Effector memory CD8-positive, alpha-beta T cell (primary cell): ENCODE measurements at places on chromosomes 6 and 20.

DNA sequence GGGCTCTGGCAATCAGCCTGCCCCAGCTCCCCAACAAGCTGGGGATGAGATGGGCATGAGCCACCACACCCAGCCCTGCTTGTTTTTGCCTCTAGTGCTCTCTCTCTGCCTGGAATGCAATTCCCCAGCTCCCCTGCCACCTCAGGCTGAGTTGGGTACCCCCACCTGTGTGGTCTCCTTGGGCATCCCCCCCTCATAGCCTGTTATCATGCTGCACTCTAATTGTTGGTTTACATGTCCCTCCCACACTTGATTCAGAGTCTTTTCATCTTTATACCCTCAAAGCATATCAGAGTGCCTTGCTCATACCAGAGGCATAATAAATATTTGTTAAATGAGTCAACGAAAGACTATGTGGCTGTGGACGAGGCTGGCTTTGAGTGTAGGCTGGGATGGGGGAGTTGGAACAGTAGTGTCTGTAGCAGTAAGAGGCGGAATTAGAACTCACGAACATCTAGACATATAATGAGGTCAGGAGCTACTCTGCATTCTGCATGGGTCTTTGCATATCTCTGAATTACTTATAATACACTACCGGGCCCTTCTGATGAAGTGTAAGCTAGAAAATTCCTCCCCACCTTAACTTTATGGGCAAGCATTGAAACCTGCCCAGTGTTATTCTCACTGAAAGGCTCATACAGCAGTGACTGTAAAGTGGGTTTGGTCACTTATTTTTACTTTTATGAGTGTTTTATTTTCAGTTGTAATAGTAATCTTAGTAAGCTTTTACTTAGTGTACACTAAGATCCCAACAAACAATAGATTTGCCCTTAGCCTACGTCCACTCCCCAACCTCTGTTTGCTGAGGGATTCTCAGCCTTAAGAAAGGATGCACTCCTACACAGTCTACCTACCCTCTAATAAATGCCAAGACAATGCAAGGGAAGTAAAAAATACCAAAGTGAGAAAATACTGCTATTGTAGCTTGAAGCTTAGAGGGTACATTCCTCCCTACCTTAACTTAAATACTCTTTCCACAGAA, 58.7 kb downstream of the EDN1 start:
- no peak for DNase-seq

- DNase-seq: no peak
Measured at GRCh38 chr20:38342713-38343310, 3.5 kb upstream of the LBP start.

GRCh38 chr6:91926827-91927226, 1340.0 kb upstream of the MAP3K7 start:
- no peak for DNase-seq

- no peak for DNase-seq
Measured at GRCh38 chr6:53543359-53544216, 1.3 kb downstream of the GCLC start.

- DNase-seq: no peak
Measured at GRCh38 chr6:89269981-89270380, 45.1 kb downstream of the GABRR2 start.

GRCh38 chr6:10410207-10411050, 4.4 kb downstream of the TFAP2A start:
- no peak for DNase-seq

DNA sequence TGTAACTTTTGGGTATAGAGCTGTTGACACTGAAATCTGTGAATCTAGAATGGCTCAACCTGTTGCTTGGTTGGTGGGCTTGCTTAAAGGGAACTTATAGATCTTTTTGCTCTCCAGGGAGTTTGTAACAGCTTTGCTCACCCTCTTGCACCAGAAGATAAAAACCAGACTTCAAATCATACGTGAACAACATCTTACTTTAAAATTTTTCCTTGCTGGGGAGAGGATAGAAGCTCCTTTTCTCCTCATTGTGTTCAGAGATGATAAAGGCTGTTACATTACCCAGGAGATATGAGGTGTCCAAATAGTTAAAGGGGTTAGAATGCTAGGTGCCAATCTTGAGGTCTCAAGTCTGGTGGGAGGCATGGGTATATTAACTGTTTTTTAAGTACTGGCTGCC, 46.8 kb downstream of the RALGAPB start:
- DNase-seq: no peak

GRCh38 chr20:29443819-29444218, 1813.6 kb upstream of the DEFB115 start:
- DNase-seq: no peak

- no peak for DNase-seq
Measured at GRCh38 chr20:56005389-56005715, at the start of gene CBLN4. Gene CBLN4, minus strand, starts transcription at chr20:56005519. Its CDS starts 1,348 bp downstream, at chr20:56004171.

DNA sequence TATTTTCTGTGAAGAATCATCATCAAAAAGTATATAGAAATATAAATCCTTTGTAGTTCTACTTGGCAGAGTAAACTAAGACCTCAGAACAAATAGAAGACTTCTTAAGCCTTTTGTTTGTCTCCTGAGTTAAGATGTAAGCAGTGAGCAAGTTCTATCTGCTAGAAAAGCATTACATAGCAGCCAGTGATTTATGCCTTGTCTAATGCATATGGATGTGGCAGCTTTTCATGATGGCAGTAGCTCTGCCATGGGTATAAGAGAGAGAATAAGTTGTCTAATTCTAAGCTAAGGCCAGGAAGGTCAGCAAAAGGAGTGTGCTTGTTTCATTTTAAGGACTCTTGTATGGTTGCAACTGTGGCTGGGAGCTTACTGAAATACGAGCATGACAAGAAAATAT, 920.2 kb downstream of the GRIK2 start:
- no peak for DNase-seq

GRCh38 chr6:97064578-97064977, 140.1 kb downstream of the KLHL32 start:
- no peak for DNase-seq

DNA sequence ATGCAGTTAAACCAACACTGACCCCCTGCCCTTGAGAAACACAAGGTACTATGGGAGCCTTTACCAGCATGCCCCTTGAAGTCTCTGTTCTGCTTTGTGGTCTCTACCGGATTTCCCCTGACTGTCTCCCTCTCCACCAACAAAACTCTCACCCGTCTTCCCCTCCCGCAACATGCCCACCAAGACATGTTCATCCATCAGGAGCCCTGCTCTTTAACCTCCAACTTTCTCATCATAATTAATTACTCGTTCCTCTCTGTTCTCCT, 1.1 kb downstream of the ZNF165 start:
- no peak for DNase-seq

DNA sequence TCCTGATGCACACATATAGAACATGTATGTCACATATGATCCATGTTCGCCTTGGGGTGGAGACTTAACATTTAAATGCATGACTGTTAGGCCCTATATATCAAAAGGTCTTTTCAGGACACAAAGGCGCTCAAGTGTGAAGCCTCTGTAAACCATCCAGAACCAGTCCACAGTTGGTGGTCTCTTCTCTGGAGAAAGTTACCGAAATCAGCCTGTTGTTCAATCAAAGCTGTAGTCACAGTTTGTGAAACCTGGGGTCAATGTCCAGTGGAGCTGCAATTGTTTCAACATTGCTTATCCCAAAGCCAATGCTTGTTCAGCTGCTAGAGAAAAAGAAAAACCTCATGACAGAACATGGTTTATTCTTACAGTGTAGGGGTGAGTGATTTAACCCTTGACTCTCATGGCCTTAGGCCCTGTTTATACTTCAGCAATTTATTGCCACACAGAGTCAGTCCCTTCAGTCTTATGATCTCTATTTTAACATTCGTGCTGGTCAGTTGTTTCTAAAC, 193.6 kb upstream of the CST7 start:
- DNase-seq: no peak

GRCh38 chr6:11699576-11699975, 79.0 kb downstream of the ADTRP start:
- no peak for DNase-seq

- DNase-seq: no peak
Measured at GRCh38 chr6:124119596-124119995, 315.9 kb downstream of the NKAIN2 start.

GRCh38 chr20:45649312-45649863, 18.3 kb upstream of the WFDC9 start:
- DNase-seq: no peak

DNA sequence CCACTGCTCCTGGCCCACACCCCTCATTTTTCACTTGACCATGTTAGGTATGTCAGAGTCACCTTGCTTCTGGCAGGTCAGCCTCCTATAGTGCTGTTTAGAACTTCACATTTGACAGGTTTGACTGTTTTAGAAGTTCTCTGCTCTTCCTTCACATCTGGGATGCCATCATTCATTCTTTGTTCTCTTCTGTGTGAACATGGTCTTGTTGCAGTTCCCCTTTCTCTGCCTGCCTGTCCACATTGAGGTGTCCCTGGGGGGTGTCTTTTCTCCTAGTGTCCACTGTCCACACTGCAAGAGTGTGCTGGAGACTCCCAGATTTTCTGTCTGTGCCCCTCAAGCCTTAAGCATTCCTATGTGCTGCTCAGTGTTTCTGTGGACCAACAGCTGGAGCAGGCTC, 89.5 kb downstream of the JARID2 start:
- DNase-seq: no peak

DNA sequence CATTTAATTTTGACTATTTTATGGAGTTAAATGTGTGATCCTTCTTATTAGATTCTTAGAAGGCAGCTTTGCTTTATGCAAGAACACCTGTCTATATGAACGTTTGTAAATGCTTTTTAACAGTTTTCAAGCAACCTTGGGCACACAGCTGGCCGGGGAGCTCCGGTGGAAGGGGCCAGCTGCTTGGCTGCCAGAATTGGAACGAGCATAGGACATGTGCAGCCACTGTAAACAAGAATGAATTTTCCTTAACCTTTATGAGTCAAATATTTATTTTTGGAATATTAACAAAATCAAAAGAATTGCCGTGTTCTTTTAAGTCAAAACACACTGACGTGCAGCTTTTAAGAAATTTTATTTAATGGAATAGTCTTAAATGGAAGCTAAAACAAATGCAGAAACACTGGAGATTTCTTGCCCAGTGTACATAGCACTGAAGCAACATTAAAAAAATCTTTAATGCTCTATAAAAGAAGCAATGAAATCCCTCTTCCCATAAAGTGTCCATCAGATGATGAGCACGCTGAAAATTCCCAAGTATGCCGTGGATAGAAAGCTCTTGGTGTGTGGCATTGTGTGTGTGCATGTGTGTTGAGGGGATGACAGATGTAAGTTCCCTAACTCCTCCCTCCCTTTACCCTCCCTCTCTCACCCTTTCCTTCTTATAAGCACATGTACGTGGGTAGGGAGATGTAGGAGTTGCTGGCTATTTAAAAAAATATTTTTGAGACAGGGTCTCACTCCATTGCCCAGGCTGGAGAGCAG, 208.9 kb upstream of the EXOC2 start:
- no peak for DNase-seq
